ENCODE measurements at places on chromosomes 1 and 21.

DNA sequence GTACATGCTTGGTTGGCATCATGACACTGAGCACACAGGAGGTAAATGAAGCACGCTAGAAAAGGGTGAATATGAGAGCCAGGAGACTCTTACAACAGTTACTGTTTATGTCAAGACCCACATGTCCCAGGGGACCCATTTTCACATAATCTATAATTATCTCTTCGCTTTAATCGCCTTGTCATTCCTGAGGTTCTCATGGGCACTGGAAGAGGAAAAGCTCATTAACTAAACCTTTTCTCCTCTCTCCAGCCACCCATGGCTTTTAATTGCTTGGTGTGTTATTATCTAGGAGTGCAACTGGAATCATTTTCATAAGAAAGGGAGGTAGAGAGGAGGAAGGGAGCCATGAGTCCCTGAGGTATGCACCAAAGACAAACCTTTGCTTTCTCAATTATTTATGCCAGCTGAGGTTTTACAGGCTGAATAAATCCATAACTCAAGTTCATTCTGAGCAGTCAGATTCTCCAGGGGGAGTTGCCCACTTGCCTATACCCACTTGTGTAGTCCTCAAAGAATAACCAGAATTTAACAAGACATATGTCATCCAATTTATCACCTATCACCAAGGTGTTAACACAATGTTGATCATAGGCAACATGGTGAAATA is 77.4 kb downstream of the ACBD6 start:
- DNase-seq: no peak

- no peak for DNase-seq
Observed at GRCh38 chr1:176515310-176515709, 52.3 kb downstream of the PAPPA2 start.

DNA sequence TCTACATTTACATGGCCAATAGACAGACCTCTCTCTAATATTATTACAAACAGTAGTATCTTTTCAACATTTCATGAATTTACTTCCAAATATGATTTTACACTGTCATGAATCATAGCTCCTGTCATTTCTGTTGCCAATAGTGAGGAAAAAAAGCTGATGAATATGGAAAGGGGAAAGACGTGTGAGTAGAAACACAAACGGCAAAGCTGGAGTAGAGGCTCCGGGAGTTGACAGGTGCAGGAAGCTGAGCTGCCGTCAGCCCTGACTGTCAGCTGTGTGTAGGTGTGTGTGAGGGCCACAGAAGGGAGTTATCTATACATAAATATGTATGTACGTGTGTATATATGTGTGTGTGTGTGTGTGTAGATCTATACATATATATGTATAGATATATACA is 416.9 kb downstream of the ZP4 start:
- DNase-seq: no peak

DNA sequence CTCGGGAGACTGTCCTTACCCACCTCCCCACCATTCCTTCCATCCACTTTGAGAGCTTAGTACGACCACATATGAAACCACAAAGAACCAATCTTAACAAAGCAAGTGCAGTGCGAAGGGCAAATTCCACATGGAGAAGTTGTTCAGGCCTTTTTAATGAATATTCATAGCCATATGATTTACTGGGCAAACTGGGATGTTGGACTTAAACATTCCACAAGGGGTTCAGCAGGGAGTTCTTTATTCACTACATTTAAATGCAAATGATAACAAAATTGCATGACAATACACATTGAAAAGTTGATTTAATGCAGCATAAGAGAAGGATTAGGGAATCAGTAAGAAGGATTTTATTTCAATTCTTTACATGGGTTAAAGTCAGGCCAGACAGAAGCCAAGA is 14.7 kb downstream of the NMNAT2 start:
- DNase-seq: no peak

GRCh38 chr1:220811695-220812094 is 25.0 kb downstream of the MTARC1 start:
- no peak for DNase-seq

- no peak for DNase-seq
Observed at GRCh38 chr1:234186037-234186688, 187.1 kb upstream of the COA6 start.

DNA sequence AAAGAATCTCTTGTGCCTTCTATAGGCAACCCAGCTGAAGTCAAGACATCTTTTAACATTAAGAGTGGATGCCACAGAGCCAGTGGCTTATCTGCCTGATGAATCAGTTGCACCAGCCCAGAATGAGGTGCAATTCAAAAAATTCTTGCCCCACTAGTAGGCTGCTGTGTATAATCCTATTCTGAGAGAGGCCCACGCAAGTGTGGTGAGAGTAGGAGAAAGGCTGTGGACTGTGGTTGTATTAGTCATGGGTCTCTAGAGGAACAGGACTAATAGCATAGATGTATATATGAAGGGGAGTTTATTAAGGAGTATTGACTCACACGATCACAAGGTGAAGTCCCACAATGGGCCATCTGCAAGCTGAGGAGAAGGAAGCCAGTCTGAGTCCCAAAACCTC is 216.4 kb downstream of the LTN1 start:
- DNase-seq: no peak

DNA sequence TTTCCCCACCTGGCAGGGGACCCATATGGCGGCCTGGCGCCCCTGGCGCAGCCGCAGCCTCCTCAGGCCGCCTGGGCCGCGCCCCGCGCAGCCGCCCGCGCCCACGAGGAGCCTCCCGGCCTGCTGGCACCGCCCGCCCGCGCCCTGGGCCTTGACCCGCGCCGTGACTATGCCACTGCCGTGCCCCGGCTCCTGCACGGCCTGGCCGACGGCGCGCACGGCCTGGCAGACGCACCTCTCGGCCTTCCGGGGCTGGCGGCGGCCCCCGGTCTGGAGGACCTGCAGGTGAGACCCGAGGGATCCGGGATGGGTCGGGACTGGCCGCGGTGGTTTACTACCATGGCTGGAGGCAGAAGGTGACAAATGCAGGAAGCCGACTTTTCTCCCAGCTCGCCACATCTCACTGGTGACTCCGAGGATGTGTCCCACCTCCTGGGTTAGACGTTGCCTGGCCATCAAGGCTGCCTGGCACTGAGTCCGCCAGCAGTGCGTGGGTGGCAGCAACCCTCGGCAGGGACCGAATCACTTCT is 1.1 kb downstream of the TFAP2E start:
- no peak for DNase-seq

GRCh38 chr1:10185759-10186158 is 24.6 kb upstream of the KIF1B start:
- no peak for DNase-seq

GRCh38 chr21:33025106-33025488 is 638 bp upstream of the OLIG2 start:
- DNase-seq: no peak

DNA sequence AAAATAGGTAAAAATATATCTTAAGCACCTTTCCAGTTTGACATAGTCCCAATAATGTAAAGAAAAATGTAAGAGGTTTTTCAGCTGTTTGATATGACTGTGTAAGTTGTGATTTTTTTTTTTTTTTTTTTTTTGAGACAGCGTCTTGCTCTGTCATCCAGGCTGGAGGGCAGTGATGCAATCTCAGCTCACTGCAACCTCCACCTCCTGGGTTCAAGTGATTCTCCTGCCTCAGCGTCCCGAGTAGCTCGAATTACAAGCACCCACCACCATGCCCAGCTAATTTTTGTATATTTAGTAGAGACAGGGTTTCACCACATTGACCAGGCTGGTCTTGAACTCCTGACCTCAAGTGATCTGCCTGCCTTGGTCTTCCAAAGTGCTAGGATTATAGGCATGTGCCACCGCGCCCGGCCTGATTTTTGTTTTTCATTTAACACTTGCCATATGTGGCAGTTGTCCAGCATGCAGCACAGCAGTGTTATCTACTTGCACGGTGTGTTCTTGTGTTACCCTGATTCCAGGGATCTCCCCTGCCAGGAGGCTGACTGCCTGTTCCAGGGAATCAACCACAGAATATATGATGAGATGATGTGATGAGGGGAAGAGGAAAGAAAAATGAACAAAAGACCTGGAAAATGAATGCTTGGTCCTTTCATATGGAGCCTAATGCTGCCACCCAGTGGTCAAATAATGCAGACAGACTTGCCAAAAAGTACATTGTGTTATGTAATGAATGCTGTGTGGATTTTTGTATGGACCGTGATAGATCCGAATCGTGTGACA is 79.0 kb downstream of the RAVER2 start:
- DNase-seq: no peak

DNA sequence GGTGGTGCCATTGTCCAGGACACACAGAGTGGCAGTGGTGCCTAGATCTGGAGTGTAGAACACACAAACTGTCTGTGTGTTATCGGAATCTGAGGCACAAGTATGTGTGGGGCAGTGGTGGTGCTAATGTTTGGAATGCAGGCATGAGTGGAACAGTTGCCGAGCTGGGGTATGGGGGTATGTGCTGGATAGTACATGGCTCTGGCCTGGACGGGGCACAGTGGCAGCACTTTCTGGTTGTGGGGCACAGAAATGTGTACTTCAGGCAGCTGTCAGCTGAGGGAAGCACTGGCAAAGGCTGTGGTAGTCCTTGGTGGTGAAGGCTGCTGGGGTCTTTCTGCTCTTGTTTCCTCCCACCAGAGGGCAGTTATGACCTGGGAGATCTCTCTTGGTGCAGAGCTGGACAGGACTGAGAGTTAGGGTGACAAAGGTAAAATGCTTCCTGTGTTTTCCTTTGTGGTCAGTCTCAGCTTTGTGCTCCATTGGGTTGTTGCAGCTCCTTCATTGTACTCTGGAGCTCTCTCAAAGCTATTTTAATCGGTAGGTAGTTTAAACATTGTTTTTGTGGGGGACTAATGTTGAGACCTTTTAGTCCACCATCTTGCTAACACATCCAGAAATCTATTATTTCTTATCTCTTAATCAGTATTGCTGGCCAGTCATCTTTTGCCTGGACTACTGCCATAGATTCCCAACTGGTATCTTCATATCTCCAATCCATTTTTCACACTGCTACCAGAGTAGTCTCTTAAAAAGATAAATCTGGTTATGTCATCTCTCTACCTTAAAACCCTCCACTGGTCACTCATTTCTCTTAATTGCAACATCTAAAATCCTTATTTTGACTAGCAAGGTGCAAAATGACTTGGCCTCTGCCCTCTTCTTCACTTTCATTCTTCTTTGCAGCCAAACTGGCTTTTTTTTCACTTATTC is 83.9 kb upstream of the NBPF4 start:
- no peak for DNase-seq

- DNase-seq: no peak
Observed at GRCh38 chr1:185561629-185562028, 172.6 kb upstream of the HMCN1 start.

GRCh38 chr1:57361516-57361915 is 62.3 kb downstream of the DAB1 start:
- no peak for DNase-seq

Measured in cortex of kidney (tissue), 1 donor.